AG08396 (cell line): ENCODE measurements at places on chromosomes 13 and 19.

DNA sequence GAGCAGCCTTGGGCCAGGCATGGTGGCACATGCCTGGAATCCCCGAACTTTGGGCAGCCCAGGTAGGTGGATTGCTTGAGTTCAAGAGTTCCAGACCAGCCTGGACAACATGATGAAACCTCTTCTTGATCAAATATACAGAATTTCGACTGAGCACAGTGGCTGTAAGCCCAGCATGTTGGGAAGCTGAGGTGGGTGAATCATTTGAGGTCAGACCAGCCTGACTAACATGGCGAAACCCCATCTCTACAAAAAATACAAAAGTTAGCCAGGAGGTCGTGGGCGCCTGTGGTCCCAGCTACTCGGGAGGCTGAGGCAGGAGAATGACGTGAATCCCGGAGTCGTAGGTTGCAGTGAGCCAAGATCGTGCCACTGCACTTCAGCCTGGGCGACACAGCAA, 8.0 kb upstream of the NLRP7 start:
- DNase-seq, result no peak

- no peak for DNase-seq
Observed at GRCh38 chr19:28847468-28847867, 365.5 kb downstream of the UQCRFS1 start.

- DNase-seq, result peak; percentile 95
Observed at GRCh38 chr13:20703780-20704458, 420 bp downstream of the IL17D start.

- no peak for DNase-seq
Observed at GRCh38 chr13:37342205-37342604, 236.7 kb upstream of the CSNK1A1L start.

- no peak for DNase-seq
Observed at GRCh38 chr19:48569814-48570213, 17.8 kb downstream of the SULT2B1 start.

DNA sequence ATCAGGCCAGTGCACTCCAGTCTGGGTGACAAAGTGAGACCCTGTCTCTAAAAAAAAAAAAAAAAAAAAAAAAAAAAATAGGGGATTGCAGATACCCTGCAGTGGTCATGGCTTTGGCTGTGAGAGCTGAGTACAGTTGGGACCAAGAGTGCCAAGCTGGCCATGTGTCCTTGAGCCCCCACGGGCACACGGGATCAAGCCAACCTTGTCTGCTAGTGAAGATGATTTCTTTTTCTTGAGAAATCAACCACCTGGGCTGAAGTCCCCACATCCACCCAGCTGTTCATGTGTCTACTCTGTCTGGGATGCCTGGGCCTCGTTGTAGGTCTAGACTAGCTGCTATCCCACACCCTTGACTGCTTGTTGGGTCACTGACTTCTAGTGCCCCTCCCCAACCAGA, 34.0 kb downstream of the CERS4 start:
- no peak for DNase-seq

- no peak for DNase-seq
Observed at GRCh38 chr19:58556622-58557220, 1.7 kb downstream of the UBE2M start.

DNA sequence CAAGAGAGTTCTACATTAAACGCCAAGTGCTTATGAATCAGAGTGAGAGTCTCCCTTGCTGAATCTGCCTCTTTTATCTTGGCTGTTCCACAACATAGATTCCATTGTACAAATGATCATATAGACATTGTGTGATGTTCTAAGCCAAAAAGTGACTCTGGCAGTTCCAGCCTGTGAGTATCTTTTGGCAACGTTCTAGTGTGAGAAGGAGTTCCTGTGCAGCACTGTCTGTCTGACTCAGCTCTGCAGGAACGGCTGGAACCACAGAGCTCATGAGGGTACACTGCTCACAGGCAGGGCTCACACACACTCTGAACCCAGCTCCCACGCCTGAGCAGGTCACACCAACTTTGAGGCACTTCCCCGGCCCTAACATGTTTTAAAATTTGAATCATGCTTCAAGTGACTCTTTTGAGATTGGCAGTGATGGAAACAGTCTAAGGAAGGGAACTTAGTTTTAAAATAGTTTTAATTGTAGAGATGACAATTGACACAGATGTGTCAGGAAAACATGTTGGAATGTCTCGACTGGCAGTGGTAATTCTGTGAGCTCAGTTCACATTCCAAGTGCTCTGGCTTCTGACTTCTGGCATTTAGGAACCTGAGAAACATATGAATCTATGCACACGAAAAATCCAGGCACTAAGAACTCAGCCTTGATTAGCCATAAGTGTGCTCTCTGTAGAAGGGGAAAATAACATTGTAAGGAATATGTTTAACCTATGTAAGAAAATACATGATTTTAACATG, 272.0 kb downstream of the UQCRFS1 start:
- peak; percentile 47 for DNase-seq

GRCh38 chr19:18919086-18919899, at the start of the genes COPE and DDX49:
COPE (minus strand) TSS chr19:18919387; CDS start chr19:18919348, 39 bp downstream.
DDX49 (plus strand) TSS chr19:18919715; CDS start chr19:18919742, 27 bp downstream.
- peak; percentile 99 for DNase-seq

DNA sequence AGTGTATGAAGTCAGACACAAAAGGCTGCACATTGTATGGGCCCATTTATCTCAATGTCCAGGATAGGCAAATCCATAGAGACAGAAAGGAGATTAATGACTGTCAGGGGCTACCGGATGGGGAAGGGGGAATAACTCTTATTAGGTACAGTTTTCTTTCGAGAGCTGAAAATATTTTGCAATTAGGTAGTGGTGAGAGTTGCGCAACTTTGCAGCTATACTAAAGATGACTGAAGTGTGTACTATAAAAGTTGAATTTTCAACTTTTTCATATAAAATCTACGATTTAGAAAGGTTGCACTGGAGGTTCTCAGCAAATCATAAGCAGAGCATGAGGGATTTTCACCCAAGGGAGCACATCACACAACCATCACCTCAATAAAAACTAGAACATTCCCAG, 16.1 kb upstream of the SLC15A1 start:
- no peak for DNase-seq

GRCh38 chr13:44352671-44353070, 21.0 kb upstream of the SERP2 start:
- no peak for DNase-seq

GRCh38 chr19:7830823-7831222, 805 bp downstream of the EVI5L start:
- DNase-seq, result no peak

DNA sequence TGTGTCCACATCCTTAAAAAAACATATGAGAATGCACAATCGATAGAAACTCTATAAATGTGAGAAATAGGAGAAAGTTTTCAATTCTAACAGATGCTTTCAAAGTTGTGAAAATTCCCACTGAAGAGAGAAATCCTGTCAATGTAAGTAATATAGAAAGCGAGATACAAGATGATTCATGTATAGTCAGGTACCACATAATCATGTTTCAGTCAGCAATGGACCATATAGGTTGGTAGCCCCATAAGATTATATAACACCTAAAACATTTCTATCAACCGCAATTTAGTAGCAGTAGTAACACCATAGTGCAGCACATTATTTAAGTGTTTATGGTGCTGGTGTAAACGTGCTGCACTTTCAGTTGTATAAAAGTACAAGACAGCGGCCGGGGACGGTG, 18.5 kb downstream of the ZNF791 start:
- no peak for DNase-seq
